ENCODE measurements at places on chromosomes 5 and 9.

GRCh38 chr5:119451561-119451960 is 736 bp upstream of the HSD17B4 start:
- DNase-seq, result no peak

DNA sequence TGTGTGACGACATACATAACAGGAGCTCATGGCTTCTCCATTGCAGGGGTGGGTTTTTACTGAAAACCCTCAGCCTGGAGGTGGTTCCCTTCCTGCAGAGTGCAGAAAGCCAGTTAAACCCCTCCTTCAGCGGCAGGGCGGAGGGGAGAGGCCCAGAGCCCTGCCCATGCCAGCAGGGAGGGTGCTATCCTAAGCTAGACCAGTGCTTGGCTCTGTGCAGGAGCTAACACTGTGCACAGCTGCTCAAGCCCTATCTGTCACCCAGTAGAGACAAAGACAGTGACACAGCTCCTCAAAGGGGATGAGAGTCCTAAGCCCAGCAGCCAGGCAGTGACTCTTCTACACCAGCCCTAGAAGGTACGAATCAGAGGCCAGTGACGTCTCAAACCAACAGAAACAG is 70.0 kb upstream of the ZSWIM6 start:
- no peak for DNase-seq

DNA sequence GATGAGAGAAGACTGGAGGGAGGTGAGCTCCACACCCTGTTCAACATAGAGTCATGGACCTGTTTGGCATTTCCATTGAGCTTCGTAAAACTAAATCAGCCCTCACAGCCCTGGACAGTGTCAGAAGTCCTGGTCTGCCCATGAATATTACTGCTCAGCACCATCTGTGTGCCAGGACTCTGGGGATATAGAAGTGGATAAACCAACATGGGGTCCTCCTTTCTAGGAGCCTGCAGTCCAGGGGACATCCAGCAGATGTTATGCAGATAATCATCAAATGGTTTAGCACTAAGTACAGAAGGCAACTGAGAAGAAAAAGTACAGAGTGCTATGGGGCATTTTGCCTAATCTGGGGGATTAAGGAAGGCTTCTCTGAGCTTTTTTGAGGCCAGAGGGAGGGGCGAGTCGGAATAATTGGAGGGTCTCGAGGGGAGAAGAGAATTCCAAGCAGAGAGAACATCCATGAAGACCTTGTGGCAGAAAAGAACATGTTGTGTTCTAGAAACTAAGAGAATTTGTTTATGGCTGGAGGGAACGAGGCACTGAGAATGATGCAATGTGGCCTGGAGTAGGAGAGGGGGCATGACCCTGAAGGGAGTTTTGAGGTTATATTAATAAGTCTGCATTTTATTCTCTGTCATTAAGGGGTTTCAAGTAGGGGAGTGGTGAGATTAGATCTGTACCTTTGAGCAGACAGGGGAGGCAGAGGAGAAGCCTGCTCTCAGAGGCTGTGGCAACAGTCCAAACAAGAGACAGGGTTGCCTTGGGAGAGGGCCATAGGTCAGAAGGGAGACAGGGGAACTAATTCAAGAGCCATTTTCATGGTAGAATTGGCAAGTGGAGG is 63.5 kb upstream of the SLC2A8 start:
- DNase-seq, result no peak

- DNase-seq, result no peak
These were observed 438.5 kb upstream of the RGMB start for GRCh38 chr5:98334946-98335345.

DNA sequence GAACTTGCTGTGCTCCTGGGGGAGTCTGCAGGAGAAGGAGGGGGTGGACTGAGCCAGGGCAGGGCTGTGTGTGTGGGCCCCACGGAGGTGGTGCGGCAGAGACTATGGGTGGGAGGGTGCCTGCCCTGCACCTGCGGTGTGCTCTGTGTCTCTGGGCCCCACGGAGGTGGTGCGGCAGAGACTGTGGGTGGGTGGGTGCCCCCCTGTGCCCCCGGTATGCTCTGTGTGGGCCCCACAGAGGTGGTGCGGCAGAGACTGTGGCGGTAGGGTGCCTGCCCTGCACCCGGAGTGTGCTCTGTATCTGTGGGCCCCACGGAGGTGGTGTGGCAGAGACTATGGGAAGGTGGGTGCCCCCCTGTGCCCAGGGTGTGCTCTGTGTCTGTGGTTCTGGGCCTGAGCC is 103.7 kb downstream of the EHMT1 start:
- DNase-seq, result no peak

- no peak for DNase-seq
These were observed 12.0 kb upstream of the TOR2A start for GRCh38 chr9:127746959-127747569.

GRCh38 chr9:126295516-126295915 is 31.1 kb upstream of the MVB12B start:
- DNase-seq, result no peak

DNA sequence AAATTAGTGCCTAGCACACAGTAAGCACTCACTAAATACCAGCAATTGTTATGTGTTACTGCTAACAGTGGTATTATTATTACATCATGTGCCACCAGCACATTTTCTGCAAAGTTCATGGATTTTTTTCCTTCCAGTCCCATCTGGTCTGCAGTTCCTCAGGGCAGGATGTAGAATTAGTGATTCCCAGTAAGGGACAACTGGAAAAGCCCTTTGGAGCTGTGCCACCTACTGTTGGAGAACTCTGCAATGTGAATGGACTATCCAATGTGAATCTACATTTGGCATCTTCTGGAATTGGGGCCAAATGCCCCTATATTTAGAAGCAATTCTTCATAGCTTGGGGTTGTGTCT is 154.0 kb downstream of the CDH6 start:
- no peak for DNase-seq

DNA sequence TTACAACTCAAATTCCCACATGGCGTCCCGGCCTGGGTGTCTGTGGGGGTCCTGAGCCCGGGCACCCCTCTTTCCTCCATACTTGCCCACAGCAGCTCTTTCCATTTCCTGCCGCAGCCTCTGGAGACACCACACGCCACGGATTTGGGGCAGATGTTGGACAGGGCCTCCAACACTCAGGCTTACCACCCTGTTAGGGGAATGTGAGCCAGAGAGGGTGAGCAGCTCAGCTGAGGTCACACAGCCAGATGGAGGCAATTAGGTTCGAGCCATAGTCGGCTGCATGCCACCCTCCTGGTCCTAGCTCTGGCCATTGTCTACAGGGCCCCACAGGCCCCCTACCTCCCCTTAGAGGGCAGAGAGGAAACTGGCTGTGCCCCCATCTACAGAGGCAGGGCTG is 75.6 kb upstream of the STXBP1 start:
- no peak for DNase-seq

GRCh38 chr9:69047371-69047770 is 11.8 kb downstream of the FXN start:
- DNase-seq, result no peak

GRCh38 chr9:111945216-111945615 is 48.6 kb downstream of the UGCG start:
- no peak for DNase-seq

GRCh38 chr5:153658606-153659005 is 168.1 kb downstream of the GRIA1 start:
- no peak for DNase-seq

- DNase-seq, result no peak
These were observed 709 bp downstream of the WHRN start for GRCh38 chr9:114504341-114505186.

DNA sequence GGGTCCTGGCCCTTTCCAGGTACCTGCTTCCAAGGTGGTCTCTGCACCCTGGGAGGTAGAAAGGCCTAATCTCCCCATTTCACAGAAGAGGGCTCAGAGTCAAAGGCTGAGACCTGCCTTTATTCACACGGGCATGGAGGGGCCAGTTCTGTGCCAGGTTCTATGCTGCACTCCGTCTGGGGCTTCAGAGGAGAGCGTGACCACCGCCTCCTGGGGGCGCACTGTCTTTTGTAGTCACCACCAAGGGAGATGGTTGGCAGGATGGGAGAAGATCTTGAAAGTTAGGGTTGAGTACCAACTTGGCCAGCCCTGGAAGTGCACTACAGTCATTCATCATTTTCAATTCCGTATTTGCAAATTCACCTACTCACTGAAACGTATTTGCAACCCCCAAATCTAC is 23.7 kb upstream of the PRDM12 start:
- DNase-seq, result no peak

DNA sequence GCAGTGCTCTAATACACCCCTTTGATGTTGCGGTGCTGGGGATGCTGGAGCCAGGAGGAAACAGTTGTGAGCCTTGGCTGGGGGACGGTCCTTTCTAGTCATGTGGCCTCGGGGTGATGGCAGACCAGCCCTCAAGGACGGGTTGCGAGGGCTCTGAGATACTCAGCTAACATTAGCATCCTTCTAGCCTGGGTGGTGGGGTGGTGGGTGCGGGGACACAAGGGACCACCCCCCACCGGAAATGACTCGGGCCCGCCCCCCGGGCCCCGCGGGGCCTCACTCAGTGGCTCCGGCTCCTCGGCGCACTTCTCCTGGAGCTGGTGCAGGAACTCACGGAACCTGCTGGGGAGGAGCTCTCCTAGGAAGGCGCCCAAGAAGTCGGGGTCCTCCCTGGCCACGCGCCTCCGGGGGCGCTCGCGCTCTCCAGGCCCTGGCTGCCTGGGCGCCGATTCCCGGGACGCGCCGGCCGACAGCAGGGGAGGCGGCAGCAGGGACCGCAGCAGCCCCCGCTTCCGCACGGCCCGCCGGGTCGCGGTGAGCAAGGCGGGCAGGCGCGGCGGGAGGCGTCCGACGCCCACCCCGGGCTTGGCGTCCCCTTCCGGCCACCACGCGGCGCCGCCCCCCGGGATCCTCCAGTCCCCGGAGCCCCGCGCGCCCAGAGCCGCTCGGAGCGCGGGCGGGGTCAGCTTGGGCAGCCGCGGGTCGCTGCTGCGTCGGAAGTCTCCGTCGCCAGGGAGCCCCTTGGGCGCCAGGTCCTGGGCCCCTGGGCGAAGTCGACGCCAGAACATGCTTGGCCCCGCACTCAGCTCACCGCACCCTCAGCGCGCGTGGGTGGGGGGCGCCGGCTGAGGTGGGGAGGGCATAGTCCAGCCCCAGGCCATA is 873 bp downstream of the C9orf50 start:
- DNase-seq, result no peak

GRCh38 chr9:123871781-123872180 is 58.1 kb downstream of the DENND1A start:
- no peak for DNase-seq

- no peak for DNase-seq
These were observed 27.5 kb downstream of the ADRB2 start for GRCh38 chr5:148853868-148854267.

DNA sequence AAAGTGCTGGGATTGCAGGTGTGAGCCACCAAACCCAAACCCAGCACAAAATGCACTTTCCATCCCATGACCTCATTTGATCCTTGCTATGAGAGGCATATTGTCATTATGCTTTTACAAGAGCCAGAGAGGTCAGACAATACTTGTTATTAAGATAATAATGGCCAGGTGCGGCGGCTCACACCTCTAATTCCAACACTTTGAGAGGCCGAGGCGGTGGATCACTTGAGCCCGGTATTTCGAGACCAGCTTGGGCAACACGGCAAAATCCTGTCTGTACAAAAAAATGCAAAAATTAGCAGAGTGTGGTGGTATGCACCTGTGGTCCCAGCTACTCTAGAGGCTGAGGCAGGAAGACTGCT is 55.9 kb upstream of the IL17B start:
- no peak for DNase-seq

- DNase-seq, result no peak
These were observed 161.2 kb downstream of the CDH9 start for GRCh38 chr5:26877154-26877553.

- DNase-seq, result no peak
These were observed 457.9 kb upstream of the PTGER4 start for GRCh38 chr5:40221796-40222195.

DNA sequence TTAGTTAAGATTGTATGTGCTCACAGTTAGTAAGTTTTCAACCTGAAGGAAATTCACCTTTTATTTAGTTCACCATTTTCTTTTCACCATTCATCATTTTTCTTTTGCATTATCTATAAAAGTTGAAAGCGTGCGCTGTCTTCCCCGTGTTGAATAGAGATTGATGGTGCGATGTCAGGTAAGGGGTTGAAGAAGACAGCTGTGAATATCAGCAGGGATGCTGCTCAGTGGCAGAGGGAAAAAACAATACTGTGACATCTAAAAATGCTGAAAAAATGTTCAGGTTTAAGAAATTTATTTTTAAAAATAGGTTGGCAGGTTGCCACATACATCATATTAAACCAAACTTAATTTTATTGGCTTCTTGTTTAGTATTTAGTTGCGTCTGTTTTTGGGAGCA is 815.0 kb downstream of the DTWD2 start:
- DNase-seq, result no peak

Measured in GM12892 (cell line).